ENCODE measurements at places on chromosomes 11 and 22.

GRCh38 chr11:112523477-112523876 is 262.8 kb upstream of the PLET1 start:
- no peak for DNase-seq

- no peak for DNase-seq
Measured at GRCh38 chr11:47843361-47844055, 4.6 kb downstream of the NUP160 start.

- DNase-seq = no peak
Measured at GRCh38 chr11:36465449-36466163, 44.5 kb downstream of the TRAF6 start.

GRCh38 chr11:42841556-42841955 is 470.2 kb upstream of the API5 start:
- no peak for DNase-seq

DNA sequence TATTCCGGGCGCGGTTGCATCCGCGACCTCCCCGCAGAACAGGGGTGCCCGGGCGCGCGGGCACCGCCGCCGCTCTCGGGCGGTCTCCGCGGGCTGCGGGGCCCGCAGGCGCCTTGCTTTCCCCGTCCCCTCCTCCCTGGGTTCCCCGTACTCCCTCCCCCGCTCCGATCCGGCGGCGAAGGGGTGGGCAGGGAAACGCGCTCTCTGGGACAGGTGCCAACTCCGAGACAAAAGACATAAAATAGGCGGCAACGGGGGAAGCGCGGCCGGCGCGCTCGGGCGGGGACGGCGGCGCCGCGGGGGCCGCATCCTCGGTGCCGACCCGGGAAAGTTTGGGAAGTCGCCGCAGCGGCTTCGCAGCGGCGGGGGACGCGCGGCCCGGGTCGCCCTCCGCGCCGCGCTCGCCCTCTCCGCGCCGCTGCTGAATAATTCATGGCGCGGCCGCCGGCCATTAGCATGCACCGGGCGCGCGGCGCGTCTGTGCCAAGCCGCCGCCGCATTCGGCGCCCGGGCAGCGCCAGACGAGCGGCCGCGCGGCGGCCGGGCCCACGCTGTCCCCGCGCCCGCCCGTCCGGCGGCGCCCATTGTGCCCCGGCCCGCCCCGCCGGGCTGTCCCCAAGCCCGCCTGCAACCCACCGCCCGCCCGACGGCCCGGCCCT is 78.7 kb upstream of the PPARA start:
- peak; percentile 44 for DNase-seq

DNA sequence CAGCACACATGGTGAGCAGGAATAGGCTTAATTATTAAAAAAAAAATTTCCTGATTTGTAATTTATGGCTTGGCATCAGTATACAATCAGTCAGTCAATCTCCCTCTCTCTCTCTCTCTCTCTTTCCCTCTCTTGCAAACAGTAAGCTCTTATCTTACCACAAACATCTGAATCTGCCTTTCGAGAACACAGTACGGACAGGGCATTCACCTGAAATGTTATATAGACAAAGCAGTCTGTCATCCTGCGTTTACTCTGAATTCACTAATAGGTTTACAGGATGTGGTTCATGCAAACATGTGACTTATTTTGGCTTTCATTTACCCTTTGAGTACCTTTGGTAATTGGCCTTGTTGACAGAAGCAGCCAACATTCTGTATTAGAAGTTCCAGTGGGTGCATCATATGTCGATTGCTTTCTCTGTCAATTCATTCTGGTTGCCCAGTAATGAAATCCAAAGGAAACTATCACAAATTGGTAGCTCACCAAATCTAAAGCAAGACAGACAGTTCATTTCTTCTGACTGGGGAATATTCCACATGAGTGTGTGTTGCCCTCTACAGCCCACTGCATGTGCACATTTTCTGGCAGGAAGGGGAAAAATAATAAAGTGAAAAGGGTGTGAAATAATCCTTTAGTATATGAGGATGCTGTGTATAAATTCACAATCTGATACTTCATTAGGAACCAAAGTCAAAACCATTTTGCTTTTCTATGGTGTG is 1058.2 kb downstream of the LRRC4C start:
- no peak for DNase-seq

- no peak for DNase-seq
Measured at GRCh38 chr11:33657757-33658156, 42.9 kb downstream of the C11orf91 start.

GRCh38 chr11:124172101-124172500 is 11.0 kb upstream of the OR10D3 start:
- no peak for DNase-seq

GRCh38 chr11:132712466-132712865 is 819.8 kb downstream of the OPCML start:
- DNase-seq = no peak

DNA sequence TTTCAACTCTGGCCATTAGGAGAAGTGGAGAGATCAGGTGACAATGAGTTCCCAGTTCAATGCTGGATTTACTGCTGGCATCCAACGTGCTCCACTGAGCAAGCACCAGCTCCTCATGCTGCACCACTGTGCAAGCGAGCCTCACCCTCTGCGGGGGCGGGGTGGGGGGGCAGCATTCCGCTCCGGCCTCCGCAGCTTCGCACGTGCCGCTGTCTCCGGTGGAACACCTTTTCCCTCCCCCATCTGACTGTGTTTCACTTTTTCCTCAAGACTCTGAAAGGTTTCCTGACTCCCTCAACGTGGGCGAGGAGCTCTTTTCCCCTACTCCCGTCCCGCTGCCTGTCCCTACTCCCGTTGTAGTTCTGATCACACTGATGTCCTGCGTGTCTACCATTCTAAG is 835 bp upstream of the RHOD start:
- no peak for DNase-seq

- no peak for DNase-seq
Measured at GRCh38 chr11:2519862-2520735, 75.3 kb downstream of the KCNQ1 start.

GRCh38 chr11:35163209-35163608 is 24.2 kb downstream of the CD44 start:
- DNase-seq = no peak

GRCh38 chr11:76314741-76315090 is 66.2 kb downstream of the THAP12 start:
- no peak for DNase-seq

- DNase-seq = no peak
Measured at GRCh38 chr11:2788168-2789071, 88.6 kb upstream of the KCNQ1OT1 start.

DNA sequence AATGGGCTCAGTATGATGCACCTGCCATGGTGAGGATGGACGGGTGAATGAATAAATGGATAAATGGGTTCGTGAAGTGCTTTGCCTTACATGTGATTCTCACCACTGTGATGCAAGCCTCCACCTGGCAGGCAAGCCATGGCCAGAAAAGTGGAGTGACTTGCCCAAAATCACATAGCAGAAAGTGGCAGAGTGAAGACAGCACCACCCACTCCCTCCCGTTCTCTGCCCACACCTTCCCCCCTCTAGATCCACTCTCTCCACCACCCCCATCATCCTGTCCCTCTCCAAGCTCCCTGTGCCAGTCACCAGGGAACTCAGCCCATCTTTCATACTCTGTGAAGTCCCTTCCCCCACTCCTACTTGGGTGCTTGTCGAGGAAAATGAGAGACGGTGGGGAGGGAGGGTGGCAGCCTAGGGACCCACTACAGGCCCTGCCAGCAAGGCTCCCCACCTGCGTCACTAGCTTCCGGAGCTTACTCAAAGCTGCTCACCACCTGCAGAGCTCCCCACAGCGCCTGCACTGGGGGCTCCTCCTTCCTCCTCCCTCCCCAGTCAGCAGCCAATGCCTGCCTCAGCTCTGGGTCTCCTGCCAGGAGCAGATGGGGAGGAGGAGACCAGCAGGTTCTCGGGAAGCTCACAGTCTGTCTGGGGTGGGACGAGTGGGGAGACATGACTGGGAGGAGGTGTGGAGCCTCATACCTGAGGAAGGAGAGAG is 82.3 kb downstream of the PDE2A start:
- peak; percentile 30 for DNase-seq

GRCh38 chr22:12601870-12602779 is 2925.9 kb upstream of the OR11H1 start:
- no peak for DNase-seq

DNA sequence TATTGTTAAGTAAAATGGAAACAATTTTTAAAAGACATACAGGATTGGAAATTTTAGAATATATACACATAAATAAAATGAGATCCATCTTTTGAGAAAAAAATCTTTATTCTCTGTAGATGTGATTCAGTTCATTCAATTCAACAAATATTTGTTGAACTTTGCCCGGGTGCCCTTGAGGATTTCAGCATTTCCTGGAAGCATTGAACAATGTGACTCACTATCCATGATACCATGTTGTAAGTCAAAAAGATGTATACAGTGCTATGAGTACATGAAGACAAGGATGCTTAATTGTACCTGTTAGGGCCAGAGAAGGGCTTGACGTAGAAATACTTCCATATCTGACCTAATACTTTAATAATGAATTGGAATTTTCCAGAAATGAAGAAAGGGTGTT is 353.7 kb downstream of the METTL15 start:
- no peak for DNase-seq

- no peak for DNase-seq
Measured at GRCh38 chr11:80593648-80594374, 1153.0 kb upstream of the TENM4 start.
